ENCODE measurements at places on chromosomes 1 and 21. TPM values are rescaled to one million over a fixed set of nuclear protein-coding genes. Genes with fewer than 3 reads are reported as not detected.

The AIRE gene
- total RNA-seq: not detected

The ZNF678 gene
- 19.6 TPM for total RNA-seq

The ANXA9 gene
- 0.19 TPM for total RNA-seq

- peak; percentile 37 for DNase-seq
- H3K4me1 ChIP-seq: peaks cover 63% of the 10 kb centered on the region
- peak overlapping the region; percentile 98 for H3K27ac ChIP-seq
- H3K36me3 ChIP-seq: no peaks in the 10 kb centered on the region
Observed at GRCh38 chr1:26291939-26292338, 12.1 kb downstream of the SH3BGRL3 start.

GRCh38 chr1:194047921-194048320 lies 861.5 kb upstream of the B3GALT2 start:
- H3K36me3 ChIP-seq: no peaks in the 10 kb centered on the region
- no peaks in the 10 kb centered on the region for H3K27me3 ChIP-seq
- no peak overlapping the region for H3K27ac ChIP-seq
- DNase-seq: no peak
- H3K4me3 ChIP-seq: no peak overlapping the region

DNA sequence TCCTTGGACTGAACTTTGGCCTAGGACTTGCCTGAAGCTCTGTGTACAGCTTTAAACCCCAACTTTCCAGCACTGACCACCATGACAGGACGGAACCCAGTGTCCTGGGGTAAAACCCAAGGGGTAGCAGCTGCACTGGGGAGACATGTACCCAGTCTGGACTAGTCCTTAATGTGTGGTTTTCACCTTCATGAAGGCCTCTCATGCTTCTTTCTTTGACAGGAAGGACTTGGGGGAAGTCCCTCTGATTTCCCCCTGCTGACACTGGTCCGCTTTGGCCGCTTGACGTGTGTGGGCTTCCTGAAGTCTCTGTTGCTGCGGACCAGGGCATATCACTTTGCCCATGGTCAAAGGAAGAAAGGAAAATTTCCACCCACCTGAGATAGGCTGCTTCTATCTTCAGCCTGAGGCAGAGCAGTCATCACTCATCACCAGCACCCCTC lies 66.3 kb upstream of the PRDX6 start:
- H3K27me3 ChIP-seq: no peaks in the 10 kb centered on the region
- DNase-seq: no peak
- H3K36me3 ChIP-seq: no peaks in the 10 kb centered on the region
- no peak overlapping the region for H3K27ac ChIP-seq
- no peak overlapping the region for H3K4me3 ChIP-seq

- H3K36me3 ChIP-seq: no peaks in the 10 kb centered on the region
- no peak for DNase-seq
- H3K27me3 ChIP-seq: no peaks in the 10 kb centered on the region
- H3K4me3 ChIP-seq: no peak overlapping the region
Observed at GRCh38 chr1:236289492-236290131, 7.9 kb upstream of the ERO1B start.

DNA sequence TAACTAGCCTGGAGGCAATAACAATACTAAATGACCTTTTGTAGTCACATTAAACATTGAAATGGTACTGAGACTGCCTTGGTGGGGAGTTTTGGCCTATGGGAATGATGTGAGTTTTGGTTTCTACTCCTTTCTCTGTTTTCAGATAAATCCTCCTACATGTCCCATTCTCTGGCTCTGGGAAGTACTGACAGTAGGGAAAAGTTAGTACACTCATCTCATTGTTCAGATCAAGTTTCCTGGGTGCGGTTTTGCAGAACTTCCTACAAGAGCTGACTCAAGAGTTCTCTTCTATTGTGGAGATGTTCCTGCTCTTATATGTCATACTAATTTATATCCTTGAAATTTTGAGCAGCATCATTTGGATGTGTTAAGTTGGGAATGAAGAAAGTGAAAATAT lies 74.2 kb upstream of the MACF1 start:
- no peaks in the 10 kb centered on the region for H3K27me3 ChIP-seq
- no peaks in the 10 kb centered on the region for H3K4me1 ChIP-seq
- H3K27ac ChIP-seq: no peak overlapping the region
- no peaks in the 10 kb centered on the region for H3K36me3 ChIP-seq

DNA sequence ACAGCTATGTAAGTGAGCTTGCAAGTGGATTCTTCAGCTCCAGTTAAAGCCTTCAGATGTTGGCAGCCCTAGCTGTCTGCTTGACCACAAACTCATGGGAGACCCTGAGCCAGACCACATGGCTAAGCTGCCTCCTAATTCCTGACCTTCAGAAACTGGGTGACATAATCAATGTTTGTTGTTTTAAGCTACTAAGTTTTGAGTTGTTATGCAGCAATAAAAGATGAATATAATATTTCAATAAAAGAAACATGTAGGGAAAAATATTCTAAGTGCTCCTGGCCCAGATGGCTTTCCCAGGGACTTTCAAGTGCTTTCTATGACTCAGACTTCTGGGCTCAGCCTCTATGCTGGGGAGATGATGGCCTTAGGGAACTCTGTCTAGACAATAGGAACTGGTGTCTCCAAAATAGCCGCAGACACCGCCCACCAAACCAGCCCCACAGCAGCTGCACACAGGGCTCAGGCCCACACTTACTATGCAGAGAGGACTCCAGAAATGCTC lies 20.3 kb upstream of the AZIN2 start:
- H3K4me1 ChIP-seq: peaks cover 18% of the 10 kb centered on the region
- H3K4me3 ChIP-seq: no peak overlapping the region
- no peak for DNase-seq
- no peaks in the 10 kb centered on the region for H3K36me3 ChIP-seq
- no peaks in the 10 kb centered on the region for H3K27me3 ChIP-seq
- no peak overlapping the region for H3K27ac ChIP-seq

GRCh38 chr1:53145942-53146708 lies 3.7 kb upstream of the SLC1A7 start:
- H3K4me1 ChIP-seq: peaks cover 4% of the 10 kb centered on the region
- no peak for DNase-seq
- H3K4me3 ChIP-seq: no peak overlapping the region
- no peak overlapping the region for H3K27ac ChIP-seq
- H3K27me3 ChIP-seq: no peaks in the 10 kb centered on the region

GRCh38 chr1:238779716-238780115 lies 606.7 kb upstream of the CHRM3 start:
- no peaks in the 10 kb centered on the region for H3K36me3 ChIP-seq
- no peak for DNase-seq
- H3K27me3 ChIP-seq: no peaks in the 10 kb centered on the region
- H3K4me3 ChIP-seq: no peak overlapping the region

DNA sequence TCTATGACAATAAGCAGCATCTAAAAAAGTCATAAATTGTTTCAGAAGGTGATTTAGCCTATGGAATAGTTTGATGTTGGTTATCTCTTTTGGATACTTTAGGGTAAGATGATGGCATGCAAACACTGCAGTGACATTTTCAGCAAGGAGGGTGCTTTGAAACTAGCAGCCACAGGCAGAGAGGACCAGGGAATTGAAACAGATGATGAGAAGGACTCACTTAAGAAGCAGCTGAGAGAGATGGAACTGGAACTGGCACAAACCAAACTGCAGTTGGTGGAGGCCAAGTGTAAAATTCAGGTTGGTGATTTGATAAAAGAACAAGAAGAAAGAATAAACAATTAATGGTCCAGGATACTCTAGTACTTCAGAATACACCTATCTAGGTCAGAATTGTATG lies 11.2 kb upstream of the CACYBP start:
- peak overlapping the region; percentile 21 for H3K27ac ChIP-seq
- H3K4me1 ChIP-seq: peaks cover 30% of the 10 kb centered on the region
- no peaks in the 10 kb centered on the region for H3K36me3 ChIP-seq
- no peaks in the 10 kb centered on the region for H3K27me3 ChIP-seq
- no peak for DNase-seq
- no peak overlapping the region for H3K4me3 ChIP-seq

DNA sequence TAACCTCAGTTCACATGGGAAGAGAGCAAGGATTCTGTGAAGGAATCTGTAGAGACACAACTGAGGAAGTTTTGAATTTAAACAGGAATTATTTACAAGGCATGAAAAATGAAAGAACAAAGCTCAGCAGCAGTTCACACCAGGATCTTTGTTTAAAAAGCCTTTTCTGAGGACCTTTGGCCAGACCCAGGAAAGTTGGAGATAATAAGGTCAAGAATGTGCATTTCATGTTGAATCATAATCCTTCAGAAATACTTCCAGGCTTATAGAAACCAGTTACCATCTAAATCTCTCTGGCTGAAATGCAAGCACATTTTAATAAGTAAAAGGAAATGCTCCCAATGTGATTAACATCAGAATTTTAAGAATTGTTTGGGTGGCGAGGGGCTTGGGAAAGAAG lies 2.7 kb downstream of the CLIC6 start:
- H3K27me3 ChIP-seq: no peaks in the 10 kb centered on the region
- H3K36me3 ChIP-seq: no peaks in the 10 kb centered on the region
- H3K4me1 ChIP-seq: no peaks in the 10 kb centered on the region
- DNase-seq: no peak
- no peak overlapping the region for H3K27ac ChIP-seq
- H3K4me3 ChIP-seq: no peak overlapping the region

DNA sequence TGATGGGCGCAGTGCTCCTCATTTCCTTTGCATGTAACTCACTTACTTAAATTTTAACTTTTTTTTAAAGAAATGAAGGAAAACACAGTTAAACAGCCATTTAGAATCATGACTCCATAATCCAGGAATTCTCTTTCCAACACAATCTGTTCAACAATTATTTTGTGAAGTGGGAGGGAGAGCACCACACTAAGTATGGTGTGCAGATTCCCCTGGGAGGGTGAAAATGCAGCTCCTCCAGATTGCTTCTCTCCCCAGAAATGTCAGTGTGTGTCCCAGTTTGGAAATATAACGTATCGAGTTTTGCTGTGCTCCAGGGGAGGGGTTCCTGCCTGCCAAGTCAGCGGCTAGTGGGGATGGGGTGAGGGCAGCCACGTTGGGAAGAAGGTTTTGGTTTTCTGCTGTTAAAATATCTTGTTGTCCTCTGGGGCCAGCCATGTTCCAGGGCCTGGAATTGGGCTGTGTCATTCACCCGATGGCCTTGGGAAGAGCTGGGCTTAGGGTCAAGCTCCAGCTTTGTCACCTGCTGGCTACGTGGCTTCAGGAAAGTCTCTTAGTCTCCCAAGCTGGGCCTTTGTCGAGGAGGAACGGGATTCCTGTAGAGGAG lies 17.3 kb upstream of the DISP3 start:
- no peak for DNase-seq
- no peak overlapping the region for H3K4me3 ChIP-seq
- H3K27ac ChIP-seq: no peak overlapping the region
- no peaks in the 10 kb centered on the region for H3K36me3 ChIP-seq
- H3K27me3 ChIP-seq: no peaks in the 10 kb centered on the region
- H3K4me1 ChIP-seq: no peaks in the 10 kb centered on the region

GRCh38 chr1:57748719-57749118 lies 324.9 kb upstream of the DAB1 start:
- DNase-seq: no peak
- no peak overlapping the region for H3K27ac ChIP-seq
- H3K4me3 ChIP-seq: no peak overlapping the region
- no peaks in the 10 kb centered on the region for H3K27me3 ChIP-seq
